ENCODE measurements at places on chromosomes 4 and X.

DNA sequence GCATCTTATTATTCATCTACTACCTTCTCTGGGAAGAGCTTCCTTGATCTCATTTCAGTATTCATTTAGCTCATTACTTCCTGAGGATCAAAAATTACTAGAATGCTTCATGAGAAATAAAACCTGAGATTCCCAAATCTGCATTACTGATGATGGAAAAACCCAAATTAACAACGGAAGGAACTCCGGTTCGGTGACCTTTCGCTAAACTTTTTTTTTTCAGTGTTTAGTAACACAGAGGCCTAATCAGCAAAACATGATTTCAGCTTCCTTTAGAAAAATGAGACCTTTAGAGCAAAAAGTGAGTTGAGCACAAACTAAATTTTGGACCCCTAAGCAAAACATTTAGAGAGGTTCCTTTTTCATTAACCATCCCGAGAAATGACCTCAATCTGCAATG, 229.2 kb downstream of the MAML3 start:
- no peak for DNase-seq

GRCh38 chrX:23559975-23560374, 107.3 kb upstream of the PRDX4 start:
- DNase-seq = no peak

DNA sequence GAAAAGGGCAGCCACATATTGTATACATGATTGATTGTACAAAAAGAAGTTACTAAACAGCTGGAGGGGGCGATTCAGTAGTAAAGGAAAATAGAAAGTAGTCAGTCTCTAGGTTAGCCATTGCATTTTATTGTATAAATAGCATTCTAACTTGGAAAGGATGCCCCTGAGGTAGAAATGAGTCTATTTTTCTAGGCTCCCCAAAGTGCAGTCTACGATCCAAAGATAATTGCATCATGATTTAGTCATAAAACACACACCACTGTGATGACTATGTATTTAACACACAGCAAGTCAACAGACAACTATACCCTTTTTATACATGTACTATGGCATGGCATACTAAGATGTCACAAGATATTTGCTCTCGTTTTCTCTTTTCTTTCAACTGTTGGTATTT, 204.9 kb downstream of the APBB2 start:
- DNase-seq = no peak

DNA sequence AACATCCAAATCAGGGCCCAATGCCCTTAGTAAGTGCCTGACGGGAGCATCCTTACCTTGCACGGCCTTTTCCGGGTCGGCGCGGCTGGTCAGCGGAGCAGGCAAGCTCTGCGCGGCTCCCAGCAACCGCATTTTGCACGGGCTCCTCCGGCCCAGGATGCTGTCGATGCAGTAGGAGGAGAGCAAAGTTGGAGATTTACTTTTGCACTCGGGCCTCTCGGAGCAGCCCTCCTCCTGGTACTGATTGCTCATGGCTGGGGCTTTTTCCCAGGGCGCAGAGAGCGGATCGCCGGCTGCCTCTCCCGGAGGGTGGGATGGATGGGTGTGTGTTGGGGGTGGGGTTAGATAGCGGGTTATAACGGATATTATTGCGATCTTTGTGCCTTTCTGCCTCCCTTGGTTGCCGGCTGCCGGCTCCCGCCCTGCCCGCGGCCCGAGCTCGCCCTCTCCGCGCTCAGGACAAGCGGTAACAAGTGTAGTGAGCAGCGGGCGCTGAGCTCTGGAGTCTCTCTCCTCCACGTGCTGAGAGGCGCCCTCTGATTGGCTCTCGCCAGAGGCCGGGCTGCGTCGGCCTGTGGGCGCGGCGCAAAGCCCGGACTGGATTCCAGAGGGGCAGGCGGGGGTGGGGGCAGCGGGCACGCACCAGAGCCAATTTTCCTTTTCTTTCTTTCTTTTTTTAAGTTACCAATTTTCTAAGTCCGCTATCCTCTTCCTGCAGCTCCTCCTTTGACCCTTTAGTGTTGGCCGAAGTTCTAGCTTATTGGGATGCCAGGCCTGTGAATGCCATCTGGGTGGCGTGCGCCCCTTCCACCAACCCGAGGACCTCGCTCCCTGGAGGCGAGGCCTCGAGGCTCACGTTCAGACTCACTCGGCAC, at the start of gene ARX:
TSS of gene ARX (minus strand) at position 480 of the 875 bp plus-strand sequence. CDS start at position 252, 228 bp downstream.
- DNase-seq = peak; percentile 59

DNA sequence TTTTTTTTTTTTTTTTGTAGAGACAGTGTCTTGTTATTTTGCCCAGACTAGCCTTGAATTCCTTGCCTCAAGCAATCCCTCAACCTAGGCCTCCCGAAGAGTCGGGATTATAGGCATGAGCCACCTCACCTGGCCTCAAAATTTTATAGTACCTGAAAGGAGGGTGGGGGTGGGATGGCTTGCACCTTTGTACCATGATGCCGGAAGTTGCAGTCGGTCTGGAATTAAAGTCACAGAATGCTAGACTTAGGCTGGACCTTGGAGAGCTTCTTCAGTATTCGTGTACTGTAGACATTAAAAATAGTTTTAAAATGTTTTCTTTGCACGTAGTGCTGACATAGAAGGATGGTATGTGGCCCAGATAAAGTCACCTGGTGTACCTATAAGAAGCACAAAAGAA, 280.9 kb downstream of the STIM2 start:
- DNase-seq = no peak
